Stimulated activated CD4-positive, alpha-beta T cell treated with anti-CD3 and anti-CD28 coated beads, TNF-alpha, amount 100 ng/mL, for 1 hour (primary cell): ENCODE measurements at places on chromosomes 16 and 17.
A peak's percentile ranks its signal among the peaks of the same experiment; 100 is the strongest.

GRCh38 chr17:81869221-81870130 lies 1.7 kb downstream of the ARHGDIA start:
- no peak for DNase-seq

DNA sequence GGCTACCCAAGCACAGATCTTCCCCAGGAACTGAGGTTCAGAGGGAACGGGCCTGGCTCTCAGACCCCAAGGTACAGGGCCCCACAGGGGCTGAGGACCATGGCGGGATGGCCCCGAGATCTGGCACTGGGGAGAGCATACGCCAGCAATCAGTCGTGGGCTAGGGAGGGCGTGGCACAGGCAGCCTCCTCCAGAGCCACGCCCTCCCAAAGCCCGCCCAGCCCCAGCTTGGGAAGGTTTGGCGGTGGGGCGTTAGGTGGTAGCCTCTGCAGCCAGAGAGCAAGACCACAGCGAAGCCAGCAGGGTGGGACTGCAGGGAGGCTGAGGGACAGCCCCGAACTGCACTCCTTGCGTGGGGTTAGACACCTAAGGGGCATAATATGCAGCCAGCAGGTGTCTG lies 11.6 kb downstream of the WNT9B start:
- DNase-seq: no peak

DNA sequence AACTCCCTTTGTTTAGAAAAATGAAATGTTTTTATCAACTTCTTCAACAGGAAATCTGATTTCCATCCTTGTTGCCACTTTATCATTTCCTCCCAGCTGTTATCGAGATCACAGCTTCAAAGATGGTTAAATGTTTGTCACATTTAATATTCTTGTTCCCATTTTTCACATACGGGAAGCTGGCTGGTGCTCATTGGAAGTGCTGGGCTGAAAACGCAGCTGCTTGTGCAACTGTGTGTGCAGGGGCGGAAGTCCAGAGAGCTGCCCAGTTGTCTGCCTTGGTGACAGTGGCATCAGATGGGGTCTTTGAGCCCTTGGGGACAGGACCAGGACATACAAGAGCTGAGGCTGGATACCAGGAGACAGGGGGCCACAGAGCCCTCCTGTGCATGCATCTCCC lies 549.2 kb upstream of the CDH11 start:
- no peak for DNase-seq

GRCh38 chr17:48024149-48025039 lies 13.2 kb downstream of the COPZ2 start:
- DNase-seq: peak; percentile 5

- DNase-seq: no peak
These were observed 5.4 kb upstream of the SLC5A10 start for GRCh38 chr17:18946536-18946935.

- DNase-seq: no peak
These were observed 9.2 kb upstream of the ATMIN start for GRCh38 chr16:81026429-81026828.

DNA sequence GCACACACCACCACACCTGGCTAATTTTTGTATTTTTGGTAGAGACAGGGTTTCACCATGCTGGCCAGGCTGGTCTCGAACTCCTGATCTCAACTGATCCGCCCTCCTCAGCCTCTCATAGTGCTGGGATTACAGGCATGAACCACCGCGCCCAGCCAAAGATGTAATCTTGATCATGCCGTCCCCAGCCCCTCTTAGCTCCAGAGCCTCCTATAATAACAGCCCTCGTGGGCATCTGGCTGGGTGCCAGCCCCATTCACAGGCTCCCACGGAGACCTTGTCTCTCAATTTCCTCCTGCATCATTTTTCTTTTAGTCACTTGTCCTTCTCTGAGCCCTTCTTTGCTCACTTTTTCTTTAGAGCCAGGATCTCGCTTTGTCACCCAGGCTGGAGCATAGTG lies 94.2 kb downstream of the KATNIP start:
- no peak for DNase-seq

DNA sequence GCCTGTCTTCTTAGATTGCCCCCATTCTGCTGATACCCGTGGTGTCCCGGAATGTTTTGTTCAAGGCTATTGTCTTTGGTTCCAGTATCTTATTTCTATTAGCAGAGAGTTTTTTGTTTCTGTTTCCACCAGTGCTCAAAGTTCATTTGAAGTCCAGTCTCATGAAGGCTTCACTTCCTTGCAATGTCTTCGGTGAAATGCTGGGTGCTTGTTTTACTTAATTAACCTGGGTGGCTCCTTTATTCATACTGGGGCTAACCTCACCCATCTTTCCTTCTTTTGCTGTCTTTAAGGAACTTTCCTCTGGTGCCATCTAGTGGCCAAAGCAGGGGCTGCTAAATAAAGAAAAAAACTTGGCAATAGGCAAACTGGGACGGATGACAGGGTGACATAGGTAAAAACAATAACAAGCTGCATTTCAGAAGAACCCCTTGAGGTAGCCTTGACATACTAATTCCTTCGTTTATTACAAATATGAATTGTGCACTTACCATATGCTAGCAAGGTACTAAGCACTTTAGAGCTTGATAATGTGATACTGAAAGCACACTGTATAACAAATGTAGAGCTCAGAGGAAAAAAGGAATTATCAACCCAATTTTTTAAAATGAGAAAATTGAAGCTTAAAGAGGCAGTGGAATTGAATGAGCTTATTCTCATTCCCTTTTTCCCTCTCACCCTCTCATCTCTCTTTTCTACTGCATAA lies 2.8 kb upstream of the SMIM36 start:
- DNase-seq: peak; percentile 35

DNA sequence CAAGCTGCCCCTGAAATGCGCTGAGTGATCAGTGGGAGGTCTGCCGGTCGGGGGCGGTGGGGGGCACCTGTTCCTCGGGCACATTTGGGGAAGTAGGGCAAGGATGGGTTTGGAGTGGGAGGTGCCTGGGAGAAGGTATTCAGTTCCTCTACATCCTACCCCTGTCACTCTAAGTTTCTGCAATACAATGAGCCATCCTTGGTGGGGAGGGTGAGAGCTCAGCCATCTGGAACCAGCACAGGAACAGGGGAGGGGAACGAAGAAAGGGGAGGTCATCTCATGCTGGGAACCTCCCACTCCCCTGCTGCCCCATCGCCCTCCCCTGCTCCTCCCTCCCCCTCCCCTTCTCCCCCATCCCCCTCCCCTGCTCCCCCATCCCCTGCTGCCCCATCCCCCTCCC lies 4.2 kb downstream of the DPH1 start:
- no peak for DNase-seq

DNA sequence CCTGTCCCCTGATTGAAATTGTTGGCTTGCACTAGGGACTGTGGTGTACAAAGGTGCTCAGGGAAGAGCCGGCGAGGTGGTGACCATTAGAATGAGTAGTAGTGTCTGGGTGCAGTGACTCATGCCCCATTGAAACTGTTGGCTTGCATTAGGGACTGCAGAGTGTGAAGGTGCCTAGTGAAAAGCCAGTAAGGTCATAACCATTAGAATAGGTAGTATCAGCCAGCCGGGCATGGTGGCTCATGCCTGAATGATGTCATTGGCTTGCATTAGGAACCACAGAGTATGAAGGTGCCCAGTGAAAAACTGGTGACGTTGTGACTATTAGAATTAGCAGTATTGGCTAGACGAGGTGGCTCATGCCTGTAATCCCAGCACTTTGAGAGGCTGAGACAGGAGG lies 78.9 kb downstream of the ABCC6 start:
- no peak for DNase-seq

- DNase-seq: no peak
These were observed 346.9 kb downstream of the FOXL1 start for GRCh38 chr16:86925067-86925791.

- DNase-seq: no peak
These were observed 65.0 kb downstream of the AMFR start for GRCh38 chr16:56360117-56361008.

- DNase-seq: no peak
These were observed 10.2 kb upstream of the TEX19 start for GRCh38 chr17:82348866-82349265.

- no peak for DNase-seq
These were observed 1.6 kb downstream of the CMIP start for GRCh38 chr16:81445966-81446906.

- DNase-seq: no peak
These were observed 6.4 kb downstream of the ALYREF start for GRCh38 chr17:81884968-81885367.

- DNase-seq: no peak
These were observed 22.2 kb downstream of the TRPV3 start for GRCh38 chr17:3535253-3535995.

DNA sequence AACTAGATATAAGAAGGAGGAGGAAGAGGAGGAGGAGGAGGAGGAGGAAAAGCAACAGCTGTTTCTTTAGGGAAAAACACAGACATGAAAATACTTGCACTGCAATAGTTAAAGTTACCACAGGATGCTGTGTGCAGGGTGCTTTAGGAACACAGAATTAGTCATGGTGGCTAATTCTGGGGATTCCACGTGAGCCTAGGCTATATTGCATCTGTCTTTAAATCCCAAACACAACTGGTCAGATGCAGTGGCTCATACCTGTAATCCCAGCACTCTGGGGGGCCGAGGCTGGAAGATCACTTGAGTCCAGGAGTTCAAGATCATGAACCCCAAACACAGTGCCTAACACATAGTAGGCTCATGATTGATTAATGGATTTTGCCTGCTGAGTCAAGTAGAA lies 155.3 kb upstream of the C16orf82 start:
- DNase-seq: no peak

DNA sequence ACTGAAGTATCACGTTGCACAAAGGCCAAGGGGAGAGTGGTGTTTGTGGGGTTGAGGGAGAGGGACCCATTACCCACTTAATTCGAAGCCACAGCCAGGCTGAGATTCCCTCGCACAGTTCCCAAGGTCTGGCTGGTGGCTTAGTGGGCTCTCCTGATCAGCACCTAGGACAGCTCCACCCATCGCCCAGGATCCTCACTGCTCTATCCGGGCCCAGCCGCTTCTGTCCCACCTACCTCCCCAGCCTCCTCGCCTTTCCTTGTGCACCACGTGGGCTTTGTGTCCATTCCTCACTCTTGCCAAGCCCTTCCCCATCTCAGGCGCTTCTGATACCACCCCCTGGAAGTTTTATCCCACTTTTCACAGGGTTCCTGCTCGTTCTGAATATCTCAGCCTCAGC lies 163.5 kb downstream of the CCT6B start:
- DNase-seq: no peak

- no peak for DNase-seq
These were observed 387.8 kb upstream of the SALL1 start for GRCh38 chr16:51538707-51539498.

- no peak for DNase-seq
These were observed 140.2 kb upstream of the CDC42EP4 start for GRCh38 chr17:73452009-73452408.

GRCh38 chr16:7650431-7650830 lies 317.8 kb downstream of the RBFOX1 start:
- DNase-seq: no peak

DNA sequence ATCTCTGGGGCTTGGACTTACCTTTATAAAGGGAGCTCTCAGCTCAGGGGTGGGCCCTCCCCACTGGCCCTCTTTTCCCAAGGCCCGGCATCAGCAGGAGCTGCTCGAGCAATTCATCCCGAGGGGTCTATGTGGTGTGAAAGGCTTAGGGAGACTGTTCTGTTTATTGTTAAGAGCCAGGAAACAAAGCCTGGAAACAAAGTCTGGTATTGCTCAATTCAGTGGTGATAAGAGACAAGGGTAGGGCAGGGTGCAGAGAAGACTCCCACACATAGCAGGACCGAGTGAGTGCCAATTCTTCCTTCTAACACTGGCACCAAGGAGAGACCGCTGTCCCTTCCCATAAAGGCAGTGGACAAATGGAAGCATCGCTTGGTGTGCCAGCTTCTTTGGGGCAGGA lies 750.7 kb downstream of the KCNJ18 start:
- no peak for DNase-seq

DNA sequence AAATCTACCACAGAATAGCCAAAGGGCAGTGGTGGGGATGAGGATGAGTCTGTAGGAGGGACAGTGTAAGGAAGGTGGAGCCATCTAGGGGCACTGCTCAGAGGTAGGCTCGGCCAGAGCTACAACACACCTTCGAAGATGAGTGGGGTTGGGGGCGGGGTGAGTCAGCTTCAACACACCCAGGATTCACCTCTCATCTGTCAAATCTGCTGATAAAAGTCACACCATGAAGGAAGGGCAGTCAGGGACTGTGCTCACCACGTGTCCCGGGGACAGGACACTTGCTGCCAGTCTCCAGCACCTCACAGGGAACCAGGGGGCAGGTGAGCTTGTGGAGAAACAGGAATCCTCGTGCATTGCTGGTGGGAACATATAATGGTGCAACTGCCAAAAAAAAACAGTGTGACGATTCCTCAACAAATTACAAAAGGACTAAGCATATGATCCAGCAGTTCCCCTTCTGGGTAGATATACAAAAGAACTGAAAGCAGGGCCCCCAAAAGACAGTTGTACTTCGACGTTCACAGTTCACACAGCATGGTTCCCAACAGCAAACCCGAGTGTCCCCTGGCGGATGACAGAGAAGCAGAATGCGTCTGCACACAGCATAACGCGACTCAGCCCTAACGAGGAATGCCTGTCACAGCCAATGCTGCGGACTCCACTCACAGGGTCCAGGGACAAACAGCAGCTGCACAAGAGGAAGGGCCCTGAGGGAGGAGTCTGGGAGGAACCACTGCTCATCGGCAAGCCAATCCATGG lies 133.1 kb downstream of the ANKRD11 start:
- DNase-seq: no peak

DNA sequence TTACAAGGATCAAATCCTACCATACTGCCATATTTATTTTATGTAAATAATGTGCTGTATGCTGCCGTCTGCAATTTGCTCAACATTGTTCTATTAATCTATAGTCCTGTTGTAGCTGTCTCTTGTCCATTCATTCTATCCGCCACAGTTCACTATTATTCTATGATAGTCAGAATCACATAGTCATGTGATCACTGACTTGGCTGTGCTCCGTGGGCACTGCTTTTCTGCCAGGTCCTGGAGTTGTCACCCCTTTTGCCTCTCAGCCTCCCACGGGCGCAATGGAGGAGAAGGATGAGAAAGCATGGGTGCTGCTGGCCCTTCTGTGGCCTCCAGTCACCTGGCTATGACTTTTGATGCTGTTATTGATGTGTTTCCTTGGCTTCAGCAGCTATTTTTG lies 37.3 kb upstream of the ANKFY1 start:
- no peak for DNase-seq

- no peak for DNase-seq
These were observed 11.7 kb downstream of the C17orf67 start for GRCh38 chr17:56821847-56822534.
